ENCODE measurements at places on chromosomes 4 and X.

- DNase-seq: no peak
Measured at GRCh38 chrX:38594434-38594833, 33.1 kb downstream of the TSPAN7 start.

DNA sequence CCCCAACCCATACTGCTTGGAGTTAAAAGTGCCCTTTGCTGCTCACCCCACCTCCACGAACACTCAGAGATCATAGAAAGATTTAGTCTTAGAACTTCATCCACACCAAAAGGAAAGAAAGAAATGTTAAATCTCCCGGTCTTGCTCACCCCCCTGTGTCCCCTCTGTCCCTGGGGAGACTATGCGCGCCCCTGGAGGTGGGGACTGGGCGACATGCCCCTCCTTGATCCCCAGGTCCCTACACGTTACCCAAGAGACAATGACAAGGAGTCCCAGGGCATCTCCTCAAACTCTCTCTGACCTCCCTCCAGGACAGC is 620 bp downstream of the ITM2A start:
- DNase-seq: no peak

GRCh38 chr4:37868238-37868637 is 22.6 kb upstream of the TBC1D1 start:
- no peak for DNase-seq

DNA sequence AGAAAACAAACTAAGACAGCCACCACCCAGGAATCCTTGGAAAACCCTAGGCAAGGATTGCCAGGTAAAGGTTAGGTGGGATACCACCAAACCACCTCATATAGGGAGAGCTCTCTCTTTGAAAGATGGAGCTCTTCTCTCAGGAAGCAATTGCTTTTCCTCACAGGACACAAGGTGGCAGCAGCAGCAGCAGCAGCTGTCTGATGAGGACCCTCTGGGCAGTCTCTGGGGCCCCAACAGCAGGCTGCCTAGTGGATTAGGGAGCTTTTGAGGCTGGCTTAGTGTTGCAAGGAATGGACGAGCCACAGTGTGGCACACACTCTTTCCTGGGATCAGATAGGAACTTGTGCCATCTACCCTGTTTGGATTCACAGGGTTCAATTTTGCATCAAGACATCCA is 41.4 kb upstream of the CHRDL1 start:
- DNase-seq: no peak

DNA sequence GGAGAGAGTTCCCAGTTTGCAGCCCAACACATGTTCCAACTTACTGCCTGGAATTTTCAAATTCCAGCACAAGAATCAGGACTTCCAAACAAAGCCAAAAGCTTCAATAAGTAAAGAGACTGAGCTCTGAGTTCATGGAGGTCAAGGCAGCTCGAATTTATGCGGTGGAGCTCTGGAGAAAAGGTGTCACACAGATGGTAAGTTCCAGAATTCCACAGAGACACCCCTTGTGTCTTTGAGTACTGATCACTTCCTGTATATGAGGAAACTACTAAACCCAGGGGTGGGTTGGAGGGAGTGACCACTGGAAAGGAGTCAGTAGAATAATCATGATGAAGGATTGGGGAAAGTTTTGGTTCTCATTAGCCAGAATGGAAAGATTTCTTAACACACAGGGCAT is 118.5 kb upstream of the GUCY1A1 start:
- DNase-seq: no peak

GRCh38 chr4:188435381-188435780 is 296.1 kb downstream of the TRIML1 start:
- no peak for DNase-seq

DNA sequence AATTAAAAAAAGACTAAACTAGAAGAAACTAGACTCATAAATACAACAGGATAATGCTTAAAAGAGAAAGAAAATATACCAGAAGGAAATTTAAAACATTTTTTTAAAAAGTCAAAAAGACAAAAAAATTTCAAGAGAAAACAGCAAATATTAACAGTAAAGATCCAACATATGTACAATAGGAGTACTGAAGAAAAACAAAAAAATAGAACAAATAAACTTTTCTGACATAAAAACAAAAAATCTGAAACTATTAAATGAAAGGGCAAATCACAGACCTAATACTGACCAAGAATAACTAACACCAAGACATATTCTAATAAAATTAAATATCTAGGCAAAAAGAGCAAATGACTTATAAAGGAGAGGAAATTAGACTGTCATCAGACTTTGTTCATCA is 11.5 kb downstream of the DNAJB14 start:
- DNase-seq: no peak

DNA sequence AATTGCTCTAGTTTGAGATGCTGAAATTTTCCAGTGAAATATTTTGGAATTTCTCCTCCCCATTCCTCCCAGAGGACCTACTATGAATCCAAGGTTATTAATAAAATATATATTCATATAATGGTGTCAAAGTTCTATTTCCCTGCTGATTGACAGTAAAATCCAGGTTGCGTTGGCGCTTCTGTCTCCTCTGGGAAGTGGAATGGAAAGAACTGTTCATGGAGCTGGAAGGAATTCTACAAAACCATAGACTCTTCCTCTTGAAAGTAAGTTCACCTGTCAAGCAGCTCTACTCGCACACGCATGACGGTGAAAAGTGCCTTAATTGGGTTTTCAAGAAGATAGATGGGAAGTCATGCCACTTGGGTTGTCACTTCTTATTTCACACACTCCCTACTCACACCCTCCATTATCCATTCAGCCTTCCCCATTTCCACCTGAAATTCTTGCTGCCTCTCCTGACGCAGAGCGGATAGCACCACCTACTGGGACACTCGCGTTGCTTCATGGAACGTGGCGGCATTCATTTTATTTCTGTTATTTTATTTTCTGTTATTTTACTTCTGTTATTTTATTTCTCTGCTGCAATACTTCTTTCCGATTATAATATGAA is 351.6 kb downstream of the NLGN4X start:
- DNase-seq: no peak

GRCh38 chr4:24780936-24781495 is 14.4 kb upstream of the SOD3 start:
- no peak for DNase-seq

- no peak for DNase-seq
Measured at GRCh38 chrX:136191171-136191570, 43.8 kb downstream of the FHL1 start.

- DNase-seq: no peak
Measured at GRCh38 chrX:131728295-131729145, 184.6 kb downstream of the OR13H1 start.

DNA sequence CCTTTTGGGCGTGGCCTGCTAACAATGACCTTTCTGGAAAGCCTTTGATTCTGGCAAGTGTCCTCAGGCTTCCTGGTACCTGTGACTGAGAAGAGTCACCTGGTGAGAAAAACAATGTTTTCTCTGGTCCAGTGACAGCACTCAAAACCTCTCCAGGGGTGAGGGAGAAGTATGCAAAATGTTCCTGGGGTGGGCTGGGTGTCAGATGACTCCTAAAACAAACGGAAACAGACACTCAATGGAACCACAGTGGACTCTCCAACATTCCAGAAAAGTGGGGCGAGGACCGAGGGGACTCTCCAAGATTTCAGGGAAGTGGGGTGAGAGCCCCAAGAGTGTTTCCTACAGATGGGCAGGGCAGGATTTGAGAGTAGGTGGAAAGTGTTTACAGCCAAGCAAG is 69.5 kb downstream of the ANAPC4 start:
- DNase-seq: no peak

DNA sequence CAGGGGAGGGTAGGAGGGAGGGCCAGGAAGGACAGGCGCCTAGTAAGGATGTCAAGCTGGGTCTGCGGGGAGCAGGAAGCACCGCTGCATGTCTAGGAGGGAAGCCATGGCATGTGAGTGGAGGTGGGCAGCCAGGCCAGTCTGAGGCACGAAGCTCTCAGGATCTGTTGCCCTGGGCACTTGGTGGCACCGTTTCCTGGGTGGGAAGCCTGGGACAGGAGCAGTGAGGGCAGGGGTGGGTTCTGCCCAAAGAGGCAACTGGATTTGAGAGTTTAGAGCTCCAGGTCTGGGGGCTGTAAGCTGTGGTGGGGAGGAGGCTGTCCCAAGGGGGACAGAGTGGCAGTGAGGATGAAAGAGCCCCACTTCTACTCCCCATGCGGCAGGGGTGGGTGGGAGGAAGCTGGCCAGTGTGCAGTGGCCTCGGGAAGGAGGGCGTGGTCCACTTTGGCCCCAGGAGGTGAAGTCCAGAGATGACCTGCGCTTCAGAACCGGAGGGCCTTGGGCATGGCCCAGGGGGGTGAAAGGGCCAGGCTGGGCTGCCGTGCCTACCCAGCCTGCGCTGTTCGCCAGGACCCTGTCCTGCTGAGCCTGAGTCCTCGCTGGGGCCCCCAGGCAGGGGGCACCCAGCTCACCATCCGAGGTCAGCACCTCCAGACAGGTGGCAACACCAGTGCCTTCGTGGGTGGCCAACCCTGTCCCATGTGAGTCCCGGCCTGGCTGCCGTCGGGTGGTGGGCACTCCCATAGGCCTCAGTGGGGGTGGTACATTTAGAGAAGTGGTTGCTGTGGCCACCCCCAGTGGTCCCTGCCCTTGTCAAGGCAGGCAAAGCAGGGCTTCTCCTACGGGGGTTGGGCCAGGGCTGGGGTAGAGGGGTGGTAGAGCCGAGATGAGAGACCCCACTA is 8.3 kb upstream of the SRPK3 start:
- DNase-seq: no peak

DNA sequence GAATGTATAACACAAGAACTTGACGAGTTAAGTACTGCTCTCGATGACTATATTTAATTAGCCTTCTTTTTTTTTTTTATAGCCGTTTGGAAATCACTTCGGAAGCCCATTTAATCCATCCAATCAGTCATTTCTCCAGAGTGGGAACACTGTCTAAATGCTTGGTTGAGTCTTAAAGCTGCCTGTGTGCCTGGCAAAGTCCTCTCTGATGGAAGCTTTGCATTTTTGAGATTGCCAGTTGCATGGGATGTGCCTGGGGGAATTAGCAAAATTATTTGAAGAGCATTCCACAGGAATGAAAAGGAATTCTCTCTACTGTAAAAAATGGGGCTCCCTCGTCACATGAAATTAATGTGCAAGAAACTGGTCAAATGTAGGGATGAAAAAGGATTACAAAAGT is 398.8 kb upstream of the RPS6KA3 start:
- no peak for DNase-seq

- DNase-seq: no peak
Measured at GRCh38 chr4:176584031-176584606, 208.6 kb downstream of the VEGFC start.

- DNase-seq: no peak
Measured at GRCh38 chrX:130097507-130098209, 12.6 kb downstream of the ELF4 start.

DNA sequence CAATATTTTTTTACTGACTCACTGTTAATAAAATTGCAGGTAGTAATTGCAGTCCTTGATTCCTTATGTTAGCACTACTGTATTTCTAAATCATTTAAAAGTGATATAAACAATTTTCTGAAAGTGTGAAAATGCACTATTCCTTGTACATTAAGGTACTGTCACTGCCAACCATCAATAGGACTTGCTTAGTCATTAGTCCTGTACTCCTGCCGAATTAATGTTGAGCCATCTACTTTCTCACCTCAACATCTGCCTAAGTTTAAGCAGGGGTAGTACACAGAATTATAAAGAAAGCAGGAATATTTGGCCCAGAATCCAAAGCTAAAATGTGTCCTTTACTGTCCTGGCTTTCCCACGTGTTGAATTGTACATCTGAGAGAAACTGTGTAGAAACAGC is 87.0 kb upstream of the TRPC3 start:
- DNase-seq: no peak

DNA sequence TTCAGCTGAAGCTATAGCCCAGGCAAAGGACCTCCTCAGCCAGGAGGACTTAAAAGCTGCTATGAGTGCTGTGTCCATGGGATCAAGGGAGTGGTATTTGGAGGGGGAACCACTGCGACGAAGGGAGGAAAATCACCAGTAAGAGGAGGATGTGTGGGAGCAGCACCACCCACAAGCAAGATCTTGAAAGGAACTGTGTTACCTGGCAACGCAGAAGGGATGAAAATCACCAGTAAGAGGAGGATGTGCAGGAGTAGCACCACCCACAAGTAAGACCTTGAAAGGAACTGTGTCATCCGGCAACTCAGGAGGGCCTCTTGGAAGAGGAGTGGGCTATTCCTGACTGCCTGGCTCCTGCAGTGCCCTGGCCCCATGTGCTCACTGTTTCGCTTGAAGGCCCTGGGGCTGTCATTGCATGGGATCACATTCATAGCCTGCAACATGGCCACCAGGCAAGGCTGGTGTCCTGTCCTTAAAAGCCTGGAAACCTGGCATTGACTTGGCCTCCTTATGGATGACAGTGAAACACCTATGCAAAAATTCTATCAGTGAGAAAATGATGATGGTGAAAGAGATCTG is 48.3 kb downstream of the TRMT44 start:
- peak; percentile 66 for DNase-seq

- DNase-seq: no peak
Measured at GRCh38 chr4:2011583-2011982, 2.8 kb upstream of the NELFA start.

DNA sequence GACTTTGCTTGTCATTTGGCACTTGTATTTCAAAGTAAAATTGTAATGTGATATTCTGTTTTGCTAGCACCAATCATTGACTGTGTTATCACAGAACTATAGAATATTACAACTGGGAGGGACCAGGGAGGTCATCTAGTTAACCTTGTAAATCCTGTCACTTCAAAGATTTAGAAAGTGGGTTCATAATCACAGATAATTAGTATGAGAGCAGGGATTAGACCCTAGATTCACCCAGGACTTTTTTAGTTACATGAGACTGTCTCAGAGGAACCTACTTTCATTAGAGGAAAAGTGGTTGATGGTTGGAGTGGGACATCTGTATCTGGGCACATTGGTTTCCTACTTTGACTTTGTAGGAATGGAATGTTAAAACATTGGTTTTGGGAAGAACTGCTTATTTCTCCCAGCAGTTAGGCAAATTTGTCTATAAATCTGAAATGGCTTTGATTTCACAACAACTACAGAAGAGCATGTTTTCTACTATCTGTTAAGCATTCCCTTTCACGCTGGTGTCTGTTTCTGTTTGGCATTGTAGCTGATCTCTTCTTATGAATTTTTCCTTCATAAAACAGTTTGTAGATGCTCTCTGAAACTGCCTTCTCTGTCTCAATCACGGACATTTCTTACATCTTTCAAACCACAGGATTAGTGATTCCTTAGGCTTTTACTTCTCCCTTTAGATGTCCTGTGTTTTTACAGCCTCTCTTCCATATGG is 144.1 kb downstream of the DIPK2B start:
- no peak for DNase-seq

GRCh38 chrX:13669246-13669737 is 16.4 kb downstream of the TCEANC start:
- no peak for DNase-seq

DNA sequence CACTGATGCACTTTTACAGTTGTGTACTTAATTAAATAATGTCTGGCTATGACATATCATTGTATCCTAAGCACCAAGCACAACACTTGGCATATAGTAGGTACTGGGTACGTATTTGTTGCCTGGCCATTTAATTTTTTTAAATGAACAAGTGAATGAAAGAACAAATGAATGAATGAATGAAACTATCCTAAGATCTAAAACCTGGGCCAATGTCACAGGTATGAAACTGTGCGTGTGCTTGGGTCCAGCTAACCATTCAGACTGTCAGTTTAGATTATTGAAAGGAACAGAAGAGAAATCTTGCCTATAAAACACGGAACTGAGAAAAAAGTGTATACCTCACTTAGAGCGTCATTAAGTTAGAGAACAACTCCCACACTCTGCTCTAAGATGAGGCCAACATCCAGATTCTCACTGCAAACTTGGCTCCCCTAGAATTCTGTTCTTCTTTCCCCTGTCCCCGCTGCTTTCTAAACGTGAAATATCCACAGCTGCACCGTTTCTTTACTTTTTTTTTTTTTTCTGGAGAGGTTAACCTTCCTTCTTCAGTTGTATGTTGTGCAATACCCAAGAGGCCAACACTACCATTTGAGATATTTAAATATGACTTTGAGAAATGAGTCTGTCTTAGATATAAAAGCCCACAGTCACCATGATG is 17.3 kb upstream of the SEL1L3 start:
- DNase-seq: no peak

All from nucleus accumbens (tissue), 56 donors.